ENCODE measurements at places on chromosomes 11 and 22.

DNA sequence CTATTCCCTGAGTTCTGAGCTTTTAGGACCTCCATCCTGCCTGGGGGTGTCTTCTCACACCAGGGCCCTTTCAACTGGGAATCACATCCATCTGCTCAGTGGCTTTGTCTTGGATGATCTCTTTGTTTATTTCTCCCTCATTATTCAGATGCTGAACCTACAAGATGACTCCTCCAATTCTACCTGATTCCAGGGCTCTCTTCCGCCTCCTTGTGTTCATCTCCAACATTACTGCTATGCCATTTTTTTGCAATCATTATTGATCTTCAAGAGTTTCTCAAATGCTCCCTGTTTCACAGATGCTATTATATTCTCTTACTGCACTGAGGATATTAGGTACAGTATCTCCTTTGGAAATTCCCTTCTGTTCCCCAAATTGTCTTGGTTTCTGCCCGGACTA lies 307.7 kb downstream of the SHANK2 start:
- no peak for DNase-seq

DNA sequence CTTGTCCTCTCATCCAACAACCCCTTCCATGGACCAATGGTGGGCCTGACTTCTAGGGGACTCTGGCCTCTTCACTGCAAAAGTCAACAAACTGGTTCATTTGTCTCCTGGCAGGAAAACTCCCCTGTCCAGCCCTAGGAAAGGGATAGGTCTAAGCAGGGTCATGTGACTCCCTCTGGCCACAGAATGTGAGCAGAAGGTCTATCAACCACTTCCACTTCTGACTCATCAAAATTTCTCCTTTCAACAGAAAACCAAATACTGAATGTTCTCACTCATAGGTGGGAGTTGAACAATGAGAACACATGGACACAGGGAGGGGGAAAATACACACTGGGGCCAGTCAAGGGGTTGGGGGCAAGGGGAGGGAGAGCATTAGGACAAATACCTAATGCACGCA lies 1.3 kb upstream of the ISX start:
- peak; percentile 31 for DNase-seq

- no peak for DNase-seq
Observed at GRCh38 chr22:21100149-21101032, 54.6 kb downstream of the LRRC74B start.

DNA sequence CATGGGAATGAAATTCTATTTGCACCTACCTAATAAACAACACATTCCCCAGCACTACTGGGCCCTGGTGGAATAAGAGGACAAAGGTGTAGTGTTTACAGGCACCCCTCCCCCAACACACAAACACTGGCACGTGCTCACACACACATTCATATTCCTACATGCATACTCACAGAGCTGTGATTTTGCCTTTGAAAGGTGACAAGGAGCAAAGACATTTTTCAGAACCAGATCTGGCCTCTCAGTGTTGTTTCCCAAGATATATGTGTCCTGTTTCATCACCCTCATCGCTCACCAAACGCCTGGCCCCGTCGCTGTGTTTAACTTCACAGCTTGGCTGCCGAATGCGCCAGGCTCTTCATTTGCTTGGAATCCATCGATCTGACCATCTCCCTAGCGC lies 292.6 kb downstream of the NTM start:
- no peak for DNase-seq

DNA sequence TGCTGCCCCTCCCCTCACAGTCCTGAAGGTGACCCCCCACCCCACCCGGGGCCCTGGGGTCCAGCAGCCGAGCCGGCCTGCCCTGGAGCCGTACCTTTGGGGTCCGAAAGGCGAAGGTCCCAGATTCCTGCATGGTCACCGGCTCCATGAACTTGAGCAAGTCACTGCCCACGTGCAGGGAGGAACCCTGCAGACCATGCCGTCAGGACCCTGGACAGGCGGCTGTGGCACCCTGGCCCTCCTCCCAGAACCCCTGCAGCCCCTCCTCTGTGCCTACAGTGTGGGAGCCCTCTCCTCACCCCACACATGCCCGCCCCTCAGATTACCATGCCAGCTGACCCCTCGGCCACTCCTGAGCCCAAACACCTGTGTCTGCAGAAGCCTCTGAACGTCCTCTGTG lies 14.3 kb upstream of the MAPK11 start:
- DNase-seq = no peak

DNA sequence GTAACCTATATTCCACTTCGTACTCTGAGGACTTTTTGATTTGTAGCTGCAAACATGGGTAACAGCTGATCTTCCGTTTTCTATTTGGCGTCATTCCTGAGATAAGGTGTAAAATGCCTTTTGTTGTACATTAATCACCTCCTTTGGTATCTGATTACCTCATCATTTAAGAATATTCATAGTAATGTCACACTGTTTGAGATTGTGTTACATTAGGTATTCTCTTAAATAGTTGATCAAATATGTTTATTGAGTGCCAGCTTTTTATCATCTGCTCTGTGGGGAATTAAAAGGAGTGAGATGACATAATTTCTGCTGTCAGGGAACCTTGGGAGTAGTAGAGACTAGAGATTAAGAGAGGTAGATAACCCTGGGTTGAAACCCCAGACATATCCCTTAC lies 5.9 kb downstream of the NCAM1 start:
- no peak for DNase-seq

DNA sequence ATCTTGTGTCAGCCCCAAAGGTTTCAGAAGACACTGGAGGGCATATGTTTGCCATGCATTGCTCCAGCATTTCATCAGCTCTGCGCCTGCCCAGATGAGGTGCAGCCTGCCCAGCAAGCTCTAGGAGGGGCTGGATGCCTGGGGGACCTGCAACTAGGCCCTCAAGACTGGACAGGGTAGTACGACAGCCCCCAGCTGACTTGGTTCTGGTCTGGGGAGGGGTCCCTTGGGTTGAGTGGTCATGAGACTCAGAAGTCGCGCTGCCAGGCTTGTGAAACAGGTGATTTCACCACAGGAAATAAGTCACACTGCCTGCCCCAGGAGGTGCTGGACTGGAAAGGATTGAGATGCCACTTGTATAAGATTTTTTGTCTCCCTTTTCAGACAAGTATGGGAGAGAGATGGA lies 23.4 kb downstream of the TPBGL start:
- peak; percentile 41 for DNase-seq

DNA sequence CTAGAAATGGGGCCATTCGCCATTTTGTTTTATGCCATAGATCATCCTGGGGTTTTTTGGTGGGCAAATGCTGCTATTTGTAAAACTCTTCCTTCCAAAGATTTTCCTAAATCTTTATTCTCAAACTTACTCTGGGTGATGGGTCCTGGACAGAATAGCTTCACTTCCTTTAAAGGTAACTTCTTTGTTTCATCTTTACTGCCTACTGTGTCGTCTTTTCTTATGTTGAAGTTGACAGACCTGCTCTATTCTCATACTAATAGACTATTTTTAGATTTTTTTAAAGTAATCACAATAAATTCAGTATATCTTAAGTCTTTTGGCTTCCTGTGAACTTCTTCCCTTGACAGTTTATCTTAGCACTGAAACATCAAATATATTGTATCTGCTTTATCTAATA lies 98.6 kb downstream of the YAP1 start:
- DNase-seq = no peak

GRCh38 chr11:111367411-111368284 lies 11.4 kb downstream of the POU2AF1 start:
- DNase-seq = no peak

GRCh38 chr11:64447831-64448598 lies 89.1 kb downstream of the RPS6KA4 start:
- DNase-seq = peak; percentile 81

GRCh38 chr22:44256556-44257485 lies 55.9 kb downstream of the SHISAL1 start:
- DNase-seq = no peak

DNA sequence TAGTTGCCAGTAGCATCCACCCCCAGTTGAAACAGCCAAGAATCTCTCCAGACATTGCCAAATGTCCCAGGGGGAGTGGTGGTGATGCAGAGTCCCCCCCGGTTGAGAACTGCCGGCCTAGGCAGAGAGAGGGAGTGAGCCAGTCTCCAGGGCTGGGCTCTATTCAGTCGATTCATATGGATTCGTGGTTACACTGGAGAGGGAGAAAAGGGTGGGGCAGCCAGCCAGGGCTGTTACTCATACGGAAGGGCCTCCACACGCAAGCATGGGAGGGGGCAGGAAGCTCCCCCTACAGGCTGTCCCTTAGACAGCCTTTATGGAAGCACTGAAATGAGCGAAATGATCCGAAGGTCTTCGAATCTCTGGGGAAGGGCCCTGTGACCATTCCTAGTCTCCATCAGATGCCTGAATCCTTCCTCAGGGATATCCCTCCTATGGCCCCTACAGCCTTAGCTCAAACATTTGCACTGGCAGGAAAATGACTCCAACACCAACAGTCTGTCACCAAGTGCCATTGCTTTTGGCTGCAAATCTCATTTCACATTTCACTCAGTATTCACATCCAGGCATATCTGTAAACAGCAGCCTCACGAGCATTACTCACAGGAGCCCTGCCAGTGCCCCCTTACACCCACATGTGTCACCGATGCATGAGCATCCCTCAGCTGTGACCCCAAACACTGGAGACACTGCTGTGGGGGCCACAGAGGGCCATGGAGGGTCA lies 18.4 kb upstream of the TLCD5 start:
- DNase-seq = no peak

DNA sequence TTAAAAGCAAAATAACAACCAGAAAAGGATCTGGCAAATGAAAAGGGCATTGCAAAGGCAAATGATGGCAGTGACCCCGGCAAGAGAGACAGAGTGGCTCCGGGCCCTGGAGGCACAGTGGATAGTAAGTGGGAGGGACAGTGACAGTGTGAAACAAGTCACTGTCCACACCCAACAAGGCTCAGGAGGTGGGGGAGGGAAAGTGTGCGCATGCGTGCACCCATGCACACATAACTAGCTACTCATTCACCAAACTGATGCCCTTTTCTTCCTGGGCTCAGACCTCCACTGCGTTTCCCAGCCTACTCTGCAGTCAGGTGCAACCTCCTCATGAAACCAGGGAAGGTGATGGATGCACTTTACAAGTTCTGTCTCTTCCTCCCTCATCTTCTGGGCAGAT lies 108.4 kb downstream of the SHANK2 start:
- DNase-seq = no peak

DNA sequence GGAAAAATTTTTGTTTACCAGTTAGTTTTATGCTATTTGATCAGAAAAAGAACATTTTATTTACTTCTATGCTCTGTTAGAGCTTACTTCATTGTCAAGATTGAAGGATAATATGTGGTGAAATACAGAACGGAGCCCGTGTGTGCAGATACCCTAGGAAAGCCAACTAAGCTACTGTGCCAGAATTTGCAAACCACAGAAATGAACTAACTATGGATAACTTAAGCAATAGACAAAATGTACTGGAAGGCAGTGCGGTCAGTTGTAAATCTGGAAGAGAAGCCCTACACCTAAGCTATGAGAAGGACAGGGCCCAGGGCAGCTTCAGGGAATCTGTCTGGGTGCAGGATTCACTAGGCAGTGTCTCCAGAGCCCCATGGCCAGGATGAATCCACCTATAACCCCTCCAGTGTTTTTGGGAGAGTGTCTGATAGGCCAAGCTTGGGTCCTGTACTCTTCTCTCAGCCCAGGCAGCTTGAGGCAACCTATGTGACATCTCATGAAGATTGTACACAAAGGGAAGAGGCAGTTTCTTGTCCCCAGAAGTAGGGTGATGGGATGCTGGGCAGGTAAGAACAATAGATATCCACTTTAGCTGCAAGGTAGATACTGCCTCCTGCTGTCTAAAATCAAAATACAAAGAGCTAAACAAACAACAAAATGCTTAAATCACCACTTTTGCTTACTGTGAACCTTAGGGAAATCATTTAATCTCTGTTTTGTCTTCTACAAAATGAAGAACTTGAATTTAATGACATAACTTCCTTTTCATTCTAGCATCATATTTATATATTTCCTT lies 12.1 kb downstream of the MMP7 start:
- no peak for DNase-seq

DNA sequence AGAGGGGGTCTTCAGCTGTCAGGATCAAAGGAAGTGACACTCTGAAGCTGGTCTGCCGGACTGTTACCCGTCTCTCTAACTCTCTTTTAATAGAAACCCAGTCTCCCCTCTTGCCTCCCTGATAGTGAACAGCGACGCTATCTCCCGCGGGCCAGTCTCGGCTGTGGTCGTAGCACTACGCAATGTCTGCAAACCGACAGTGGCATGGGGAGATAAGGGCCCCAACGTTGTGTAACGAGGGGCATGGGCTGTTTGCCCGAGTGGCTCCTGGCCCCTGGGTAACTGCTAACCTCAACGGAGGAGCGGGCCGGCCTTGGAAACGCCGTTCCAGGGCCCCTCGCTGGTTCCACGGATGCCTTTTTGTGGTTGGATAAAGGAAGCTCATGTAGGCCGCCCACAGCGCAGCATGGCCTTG lies 23.3 kb downstream of the ZBTB16 start:
- DNase-seq = peak; percentile 99

DNA sequence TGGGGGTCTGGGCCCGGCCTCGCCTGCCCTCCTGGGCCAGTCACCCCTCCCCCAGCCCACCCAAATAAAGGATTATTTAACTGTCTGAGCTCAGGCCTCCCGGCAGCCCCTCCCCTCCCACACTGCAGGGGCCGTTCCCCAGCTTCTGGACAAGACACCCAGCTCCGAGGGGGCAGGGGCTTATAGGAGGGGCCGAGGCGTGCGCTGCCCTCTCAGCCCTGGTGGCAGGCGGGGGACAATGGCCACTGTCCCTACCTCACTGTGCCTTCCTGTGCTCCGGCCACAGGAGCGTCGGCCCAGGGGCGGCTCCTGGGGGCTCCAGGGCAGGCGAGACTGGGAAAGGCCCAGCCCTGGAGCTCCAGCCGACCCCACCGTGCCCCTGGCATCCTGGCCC lies 2.2 kb upstream of the SELENOO start:
- DNase-seq = no peak

- DNase-seq = no peak
Observed at GRCh38 chr11:10499874-10500601, 40.9 kb downstream of the RNF141 start.

DNA sequence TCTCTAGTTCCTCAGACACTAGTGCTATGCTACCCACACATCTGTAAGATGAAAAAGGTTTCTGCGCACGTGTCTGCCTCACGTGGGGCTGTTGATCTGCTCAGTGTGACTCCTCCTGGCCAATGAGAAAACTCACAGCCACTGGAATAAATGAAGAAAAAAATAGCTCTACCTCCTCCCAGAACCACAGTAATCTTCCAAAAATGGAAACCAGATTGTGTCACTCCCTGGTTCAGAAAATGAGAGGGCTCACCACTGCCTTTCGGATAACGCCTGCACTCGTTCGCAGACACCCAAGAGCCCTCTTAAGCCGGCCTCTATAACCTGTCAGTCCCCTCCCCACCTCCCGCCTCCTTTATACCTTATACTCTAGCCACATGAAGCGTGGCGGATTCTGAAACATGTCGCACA lies 5.1 kb downstream of the APBB1 start:
- DNase-seq = no peak

GRCh38 chr11:47189100-47189834 lies 3.0 kb upstream of the PACSIN3 start:
- DNase-seq = no peak

- DNase-seq = no peak
Observed at GRCh38 chr11:15146271-15147003, 31.7 kb downstream of the INSC start.

Data from common myeloid progenitor, CD34-positive (primary cell).